Airway epithelial cell (primary cell): ENCODE measurements at places on chromosomes 7 and 10. TPM values are rescaled to one million over a fixed set of nuclear protein-coding genes. Genes with fewer than 3 reads are reported as not detected.

The IGF2BP3 gene
- total RNA-seq, result 22.0 and 28.0 TPM in 2 replicates

The PTER gene
- 5.7 TPM in 2 replicates for total RNA-seq

The ETV1 gene
- 1.1 and 2.2 TPM in 2 replicates for total RNA-seq

The SCD gene
- 792 and 1,012 TPM in 2 replicates for total RNA-seq

The ITIH5 gene
- total RNA-seq, result not detected in 2 replicates
